ENCODE measurements at places on chromosomes 2 and 18.

DNA sequence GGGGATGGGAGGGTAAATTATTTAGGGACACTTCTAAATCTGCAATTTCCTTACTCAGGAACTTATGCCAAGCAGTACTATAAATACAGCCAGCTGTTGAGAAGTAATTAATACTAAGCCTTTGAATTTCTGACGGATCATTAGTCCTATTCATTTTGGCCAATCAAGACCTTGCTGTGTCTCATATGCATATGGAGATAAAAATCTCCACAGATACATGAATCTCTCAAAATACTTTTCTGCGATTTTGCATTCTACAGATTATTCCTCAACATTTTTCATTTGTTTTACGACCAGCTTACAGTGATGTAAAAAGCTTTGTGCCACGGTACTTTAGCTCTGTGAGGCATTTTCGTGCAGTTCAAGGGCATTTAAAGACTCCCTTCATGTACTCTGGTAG lies 16.7 kb downstream of the LANCL1 start:
- DNase-seq: no peak

GRCh38 chr2:201852462-201852861 lies 46.1 kb downstream of the CDK15 start:
- DNase-seq: no peak

DNA sequence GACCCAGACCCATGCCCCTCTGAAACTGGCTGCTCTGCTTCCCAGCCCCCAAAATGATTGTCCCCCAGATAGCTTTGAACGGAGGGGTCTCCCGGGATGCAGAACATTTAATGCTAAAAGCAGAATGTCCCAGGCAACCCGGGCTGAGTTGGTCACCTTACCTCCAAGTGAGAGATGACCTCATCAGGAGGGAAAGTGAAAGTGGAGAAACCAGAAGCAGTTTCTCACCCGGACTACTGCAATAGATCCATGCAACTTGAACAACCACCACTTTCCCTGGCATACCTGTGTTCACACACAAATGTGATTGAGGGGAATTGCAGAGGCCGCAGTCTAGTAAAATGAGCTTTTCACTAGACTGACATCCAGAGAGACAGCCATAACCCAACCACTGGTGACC lies 75.3 kb upstream of the NPAS2 start:
- no peak for DNase-seq

GRCh38 chr2:233546101-233546500 lies 20.5 kb downstream of the USP40 start:
- DNase-seq: no peak

- DNase-seq: no peak
Measured at GRCh38 chr2:235461763-235462414, 32.0 kb upstream of the AGAP1 start.

DNA sequence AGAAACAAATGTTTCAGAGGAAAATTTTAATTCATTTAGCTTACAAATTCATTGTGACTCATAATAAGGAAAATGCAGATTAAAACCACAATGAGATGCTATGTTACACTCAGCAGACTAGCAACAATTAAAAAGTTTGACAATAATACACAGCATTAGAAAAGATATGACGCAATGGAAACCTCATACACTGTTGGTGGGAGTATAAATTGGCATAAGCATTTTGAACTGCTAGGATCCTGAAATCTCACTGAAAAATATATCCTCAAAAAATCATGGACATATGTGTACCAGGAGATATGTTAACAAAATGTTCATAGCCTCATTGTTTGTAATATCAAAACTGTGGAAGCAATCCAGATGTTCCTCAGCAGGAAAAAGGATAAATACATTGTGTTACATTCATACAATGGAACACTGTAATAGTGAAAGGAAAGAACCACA lies 13.7 kb downstream of the CALCRL start:
- DNase-seq: no peak

DNA sequence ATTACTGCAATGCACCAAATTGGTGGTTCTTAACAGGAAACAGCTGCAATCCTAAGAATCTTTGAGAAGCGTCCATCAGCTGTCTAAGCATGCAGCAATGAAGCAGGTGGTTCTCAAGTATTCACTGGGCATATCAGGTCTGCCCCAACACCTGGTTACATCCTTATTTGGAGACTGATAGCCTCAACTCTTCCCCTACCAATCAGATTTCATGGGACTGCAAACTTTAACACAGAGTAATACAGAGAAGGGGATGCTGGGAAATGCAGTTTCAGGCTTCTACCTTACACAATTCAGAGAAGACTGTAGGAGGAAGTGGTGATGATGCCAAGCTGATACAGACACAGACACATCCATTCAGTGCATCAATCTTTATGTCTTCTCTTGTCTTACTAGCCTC lies 240.5 kb downstream of the BCL2 start:
- DNase-seq: no peak

GRCh38 chr2:192669505-192670091 lies 474.9 kb upstream of the TMEFF2 start:
- DNase-seq: no peak

- no peak for DNase-seq
Measured at GRCh38 chr2:26178746-26179436, 6.0 kb downstream of the GAREM2 start.

DNA sequence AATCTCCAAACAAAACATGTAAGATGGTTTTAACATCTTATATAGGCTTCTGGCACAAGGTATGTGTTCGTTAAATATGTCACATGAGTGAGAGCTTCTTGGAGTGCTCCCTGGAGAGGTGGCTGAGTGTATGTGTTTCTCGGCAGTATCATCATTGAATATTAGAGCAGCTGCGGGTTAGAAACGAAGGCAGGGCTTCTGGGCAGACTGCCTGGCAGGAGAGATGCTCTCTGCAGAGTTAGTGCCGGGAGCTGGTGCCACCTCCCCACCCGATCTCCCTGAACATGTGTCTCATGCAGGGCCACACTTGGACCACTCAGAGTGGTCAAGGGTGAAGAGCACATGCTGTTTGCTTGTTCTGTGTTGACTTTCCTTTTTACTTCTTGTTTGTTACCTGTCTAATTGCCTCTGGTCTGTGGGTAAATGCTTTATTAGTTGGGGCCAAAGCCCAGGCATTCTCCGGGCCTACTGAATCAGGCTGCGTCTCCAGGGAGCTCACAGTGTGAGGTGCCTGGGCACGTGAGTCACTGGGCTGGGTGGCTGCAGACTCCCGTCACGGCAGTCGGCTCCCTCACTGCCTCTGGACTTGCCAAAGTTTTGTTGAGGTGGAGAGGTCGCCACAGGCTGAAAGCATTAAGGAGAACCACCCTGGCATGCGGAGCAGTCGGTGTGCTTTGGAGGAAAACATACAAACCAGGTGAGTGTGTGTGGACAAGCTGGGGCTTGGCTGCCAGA lies 246.6 kb downstream of the FHOD3 start:
- no peak for DNase-seq
